Neural progenitor cell (in vitro differentiated cells): ENCODE measurements at places on chromosomes 5 and 9. TPM values are rescaled to one million over a fixed set of nuclear protein-coding genes. Genes with fewer than 3 reads are reported as not detected.
A peak's percentile ranks its signal among the peaks of the same experiment; 100 is the strongest.

FNIP1 gene
- 26.0 and 44.4 TPM in 2 replicates for total RNA-seq

- no peak for DNase-seq
Measured at GRCh38 chr5:156914371-156914737, 48.7 kb downstream of the TIMD4 start.

DNA sequence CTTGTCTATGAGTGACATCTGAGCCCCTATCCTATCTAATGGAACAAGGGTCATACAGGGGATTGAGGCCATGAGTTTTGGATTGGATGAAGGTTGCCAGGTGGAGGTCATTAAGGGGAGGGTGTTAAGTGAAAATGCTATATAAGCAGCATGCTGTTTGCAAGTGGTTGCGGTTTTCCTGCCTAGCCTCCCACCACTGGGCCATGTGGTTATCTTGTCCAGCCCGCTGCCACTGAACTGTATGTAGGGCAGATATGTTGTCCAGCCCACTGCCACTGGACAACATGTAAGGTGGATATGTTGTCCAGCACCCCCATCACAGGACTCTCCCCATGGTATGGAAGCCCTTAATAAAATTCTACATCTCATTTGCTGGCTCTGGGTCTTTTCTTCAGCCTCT is 200.0 kb downstream of the FGF10 start:
- no peak for DNase-seq

- DNase-seq, result no peak
Measured at GRCh38 chr9:131720330-131720729, 19.5 kb downstream of the RAPGEF1 start.

PDLIM4 gene
- 8.3 and 10.3 TPM in 2 replicates for total RNA-seq

GRCh38 chr9:117296453-117296852 is 118.4 kb downstream of the ASTN2 start:
- DNase-seq, result no peak

GRCh38 chr5:107011605-107012004 is 659.1 kb downstream of the EFNA5 start:
- DNase-seq, result peak; percentile 15

RNF208 gene
- total RNA-seq, result 0.77 and 0.84 TPM in 2 replicates

- no peak for DNase-seq
Measured at GRCh38 chr5:75242067-75242466, 5.4 kb upstream of the ANKRD31 start.

DNA sequence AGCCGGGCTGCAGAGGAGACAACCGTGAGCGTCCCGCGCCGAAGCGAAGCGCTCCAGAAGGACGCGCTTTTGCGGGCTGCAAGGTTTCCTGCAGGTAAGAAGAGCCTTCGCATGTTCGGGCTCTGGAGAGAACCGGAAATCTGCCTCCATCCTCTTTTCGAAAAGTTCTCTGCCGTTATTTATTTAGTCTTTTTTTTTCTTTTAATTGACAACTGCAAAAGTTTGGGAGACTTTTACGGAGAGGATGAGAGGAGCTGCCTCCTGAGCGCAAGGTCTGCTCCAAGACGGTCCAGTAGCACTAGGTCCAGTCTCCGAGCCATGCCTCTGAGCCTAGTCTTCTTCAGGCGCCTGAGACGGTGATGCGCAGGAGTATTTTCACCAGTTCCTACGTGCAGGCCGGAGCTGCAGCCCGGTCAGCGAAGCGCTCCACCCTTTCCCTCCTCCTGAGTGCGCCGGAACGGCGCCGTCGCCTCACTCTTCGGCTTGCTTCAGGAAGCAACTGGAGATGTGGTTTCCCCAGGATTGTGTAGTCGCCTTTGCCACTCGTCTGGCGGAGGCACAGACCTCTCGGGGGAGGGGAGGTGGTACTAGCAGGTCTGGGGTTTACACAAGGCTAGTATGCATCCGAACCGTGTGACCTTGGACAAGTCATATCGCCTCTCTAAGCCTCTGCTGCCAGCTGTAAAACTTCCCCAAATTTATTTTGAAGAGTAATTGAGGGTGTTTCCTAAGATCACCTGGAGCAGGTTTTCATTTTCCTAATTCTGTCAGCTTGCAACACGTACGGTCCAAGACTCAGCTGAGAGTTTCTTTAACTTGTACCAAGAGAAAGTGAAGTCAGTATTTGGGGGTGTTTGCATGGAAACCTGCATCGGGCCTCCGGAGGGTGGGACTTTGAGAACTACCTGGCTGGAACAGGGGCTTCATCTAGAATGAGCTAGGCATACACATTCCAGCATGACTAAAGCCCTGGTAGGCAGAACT is 4.5 kb downstream of the POU4F3 start:
- DNase-seq, result peak; percentile 64

DNA sequence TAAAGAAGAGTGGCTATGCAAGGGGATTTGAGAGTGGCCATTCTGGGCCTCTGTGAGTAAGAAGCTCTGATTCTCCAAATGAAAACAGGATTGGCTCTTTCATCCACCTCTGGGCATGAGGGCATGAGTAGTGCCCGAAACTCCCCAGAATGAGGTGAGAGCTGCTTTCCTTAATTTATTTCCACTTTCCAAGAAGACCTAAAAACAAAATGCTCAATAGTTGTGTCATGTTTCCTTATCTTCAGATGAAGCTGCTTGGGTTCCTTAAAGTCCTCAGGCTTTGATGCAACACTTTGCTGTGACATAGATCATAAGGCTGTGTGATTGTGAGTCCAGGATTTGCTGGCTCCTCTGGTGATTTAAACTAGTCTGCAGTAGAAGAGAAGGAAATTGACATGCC is 3.1 kb upstream of the ZCCHC10 start:
- no peak for DNase-seq

GRCh38 chr5:10387690-10388089 is 34.2 kb downstream of the MARCHF6 start:
- DNase-seq, result no peak

- DNase-seq, result no peak
Measured at GRCh38 chr5:72943307-72943706, 12.5 kb upstream of the FCHO2 start.

ADCY2 gene
- total RNA-seq, result 0.59 and 1.2 TPM in 2 replicates

- DNase-seq, result no peak
Measured at GRCh38 chr5:109164001-109164400, 245.8 kb downstream of the PJA2 start.

DNA sequence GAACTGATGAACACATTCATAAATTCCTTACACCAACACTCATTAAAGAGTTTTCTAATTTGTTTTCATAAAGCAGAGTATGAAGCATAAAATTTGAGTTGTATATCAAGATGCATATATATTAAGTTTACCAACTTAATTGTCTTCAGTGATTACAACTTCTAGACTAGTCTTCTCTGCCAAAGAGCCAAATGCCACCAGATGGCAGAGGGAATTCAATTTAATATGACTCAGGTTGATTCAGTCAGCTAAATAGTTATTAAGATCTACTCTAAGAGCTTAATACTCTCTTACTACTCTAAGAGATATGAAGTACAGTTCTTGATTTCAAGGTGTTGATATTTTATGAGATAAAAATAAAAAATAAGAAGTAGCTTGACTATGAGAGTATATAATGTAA is 53.4 kb downstream of the CDH10 start:
- no peak for DNase-seq

DNA sequence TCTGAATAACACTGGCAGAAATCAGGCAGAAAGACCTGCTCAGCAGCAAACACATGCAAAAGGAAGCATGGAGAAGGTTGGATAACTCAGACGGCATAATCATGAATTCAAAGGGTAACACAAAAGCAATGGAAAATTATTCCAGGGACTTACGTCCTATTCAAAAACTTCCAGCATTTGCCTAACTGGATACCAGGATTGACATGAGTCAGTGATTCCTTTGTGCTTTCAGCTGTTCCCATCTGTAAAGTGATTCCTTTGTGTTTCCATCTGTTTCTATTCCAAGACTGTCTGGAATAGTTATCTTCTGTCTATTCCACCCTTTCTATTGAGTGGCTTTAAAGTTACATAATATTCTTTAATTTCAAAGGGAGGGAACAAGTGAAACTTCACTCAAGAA is 1361.7 kb upstream of the CDH9 start:
- DNase-seq, result peak; percentile 49

DNA sequence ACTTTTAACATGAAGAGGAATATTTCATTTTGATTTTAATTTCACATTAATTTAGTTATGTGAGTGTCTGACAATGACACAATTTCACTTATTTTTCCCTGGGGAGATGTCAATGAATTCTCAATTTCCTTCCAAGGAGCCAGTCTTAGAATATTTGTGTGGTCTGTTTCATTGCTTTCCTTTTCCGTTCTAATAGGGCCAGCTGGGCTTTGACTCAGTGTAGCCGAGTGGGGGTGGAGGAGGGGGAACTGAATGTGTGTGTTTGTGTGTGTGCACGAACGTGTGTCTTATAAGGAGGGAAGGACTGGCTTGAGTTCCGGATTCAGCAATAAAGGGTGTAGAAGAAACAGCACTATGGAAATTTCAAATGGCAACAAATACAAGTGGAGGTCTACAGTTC is 100.0 kb downstream of the BASP1 start:
- no peak for DNase-seq

DNA sequence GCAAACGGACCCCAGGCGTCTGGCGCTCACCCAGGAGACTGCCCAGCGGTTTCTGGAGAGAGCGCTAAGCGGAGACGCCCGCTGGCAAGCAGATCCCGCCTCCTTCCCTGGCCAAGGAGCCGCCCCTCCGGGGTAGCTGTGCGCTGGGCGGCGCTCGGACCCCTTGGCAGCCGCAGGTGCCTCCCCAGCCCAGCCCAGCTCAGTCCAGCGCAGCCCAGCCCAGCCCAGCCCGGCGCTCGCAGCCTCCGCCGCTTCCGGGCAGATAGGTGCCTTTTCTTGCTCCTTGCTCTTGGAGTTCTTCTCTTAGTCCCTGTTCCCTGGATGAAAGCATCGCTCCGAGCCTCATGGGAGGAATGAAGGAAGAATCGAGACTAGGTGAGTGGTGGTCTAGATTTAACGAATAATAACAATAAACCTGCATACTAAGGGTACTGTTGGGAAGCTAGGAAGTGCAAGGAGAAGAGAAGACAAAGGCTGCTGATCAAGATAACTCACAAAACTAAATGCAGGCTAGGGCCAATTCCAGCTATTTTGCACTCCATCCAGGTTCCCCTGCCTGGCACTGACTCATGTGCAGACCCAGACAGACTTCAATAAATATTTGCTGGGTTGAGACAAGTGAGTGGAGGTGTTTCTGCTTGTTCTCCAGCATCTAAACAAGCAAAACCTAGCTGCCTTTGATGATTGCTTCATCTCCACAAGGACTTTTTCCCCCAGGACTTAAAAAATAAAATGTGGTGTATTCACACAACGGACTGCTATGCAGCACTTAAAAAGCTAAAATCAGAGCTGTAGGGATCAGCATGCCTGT is at the start of gene STK32A:
Gene STK32A (plus strand): TSS at position 202 of the 811 bp plus-strand sequence. CDS start 4,609 bp downstream, outside the sequence.
- DNase-seq, result peak; percentile 92

DNA sequence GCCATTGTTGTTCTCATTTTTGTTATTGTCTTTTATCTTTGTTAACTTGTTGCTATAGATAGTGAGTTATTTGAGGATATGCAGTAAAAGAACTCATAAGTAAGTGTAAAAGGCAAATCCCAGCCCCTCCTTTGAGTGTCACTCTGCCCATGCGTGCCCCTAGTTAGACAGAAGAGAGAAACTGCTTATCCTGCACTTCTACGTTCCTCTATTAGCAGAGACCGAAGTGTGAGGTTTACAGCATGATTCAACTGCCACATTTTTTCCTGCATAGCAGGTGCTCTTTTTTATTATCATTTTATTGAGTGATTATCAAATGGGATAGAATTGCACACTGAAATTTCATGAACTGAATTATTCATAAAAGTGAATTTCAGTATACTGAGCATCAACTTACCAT is 12.0 kb upstream of the DNAH5 start:
- DNase-seq, result no peak
